ENCODE measurements at places on chromosomes 13 and 19.

DNA sequence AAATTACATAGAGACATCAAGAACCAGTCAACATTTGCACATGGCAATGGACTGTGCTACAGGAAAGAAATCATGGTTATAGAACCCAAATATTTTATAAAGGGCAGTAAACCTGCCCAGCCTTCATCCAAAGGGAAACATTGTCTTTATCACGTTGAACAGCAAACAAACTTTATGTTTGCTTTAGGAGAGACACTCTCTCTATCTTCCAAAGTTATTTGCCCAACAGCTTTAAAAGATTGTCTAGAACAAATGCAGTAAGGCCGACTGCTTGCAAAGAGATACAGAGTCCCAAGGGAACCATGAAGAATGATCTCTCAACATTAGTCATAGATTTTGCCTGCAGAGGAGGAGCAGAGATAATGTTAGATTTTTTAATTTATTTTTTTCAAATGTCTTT lies 1323.5 kb upstream of the SLC10A2 start:
- no peak for DNase-seq

GRCh38 chr19:48815870-48816501 lies 5.2 kb upstream of the BCAT2 start:
- DNase-seq: no peak

- no peak for DNase-seq
Measured at GRCh38 chr13:21719463-21719862, 48.6 kb downstream of the FGF9 start.

DNA sequence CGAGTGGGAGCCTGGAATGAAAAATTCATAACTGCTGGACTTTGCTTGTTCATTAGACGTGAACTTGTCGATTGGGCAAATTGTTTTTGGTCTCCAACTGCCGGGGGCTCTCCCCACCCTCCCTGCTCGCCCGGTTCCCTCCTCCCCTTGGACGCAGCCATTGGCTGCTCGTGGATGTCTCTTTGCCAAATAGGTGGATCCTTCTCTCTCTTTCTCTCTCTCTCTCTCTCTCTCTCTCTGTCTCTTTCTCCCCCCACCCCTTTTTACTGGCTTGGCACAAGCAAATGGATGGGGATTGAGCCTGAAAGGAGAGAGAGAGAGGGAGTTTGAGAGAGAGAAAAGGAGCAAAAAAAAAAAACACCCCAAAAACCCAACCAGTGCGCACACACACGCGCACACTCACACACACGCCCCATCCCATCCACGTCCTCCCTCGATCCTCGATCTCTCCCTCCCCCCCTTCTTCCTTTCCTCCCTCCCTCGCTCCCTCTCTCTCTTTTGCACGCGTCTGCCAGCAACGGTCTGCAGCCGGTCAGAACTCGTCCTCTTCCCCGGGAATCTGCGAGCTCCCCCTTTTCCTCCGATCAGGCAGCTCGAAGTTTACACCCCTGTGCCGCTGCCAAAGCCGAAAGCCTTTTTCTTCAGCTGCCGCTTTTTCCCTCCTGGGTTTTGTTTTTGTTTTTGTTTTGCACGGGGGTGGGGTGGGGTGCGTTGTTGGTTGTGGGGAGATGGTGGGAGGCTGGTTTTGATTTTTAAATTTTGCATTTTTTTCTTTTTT lies 27.8 kb downstream of the NFIX start:
- no peak for DNase-seq

GRCh38 chr13:51342706-51343105 lies 3.2 kb downstream of the SERPINE3 start:
- DNase-seq: no peak

DNA sequence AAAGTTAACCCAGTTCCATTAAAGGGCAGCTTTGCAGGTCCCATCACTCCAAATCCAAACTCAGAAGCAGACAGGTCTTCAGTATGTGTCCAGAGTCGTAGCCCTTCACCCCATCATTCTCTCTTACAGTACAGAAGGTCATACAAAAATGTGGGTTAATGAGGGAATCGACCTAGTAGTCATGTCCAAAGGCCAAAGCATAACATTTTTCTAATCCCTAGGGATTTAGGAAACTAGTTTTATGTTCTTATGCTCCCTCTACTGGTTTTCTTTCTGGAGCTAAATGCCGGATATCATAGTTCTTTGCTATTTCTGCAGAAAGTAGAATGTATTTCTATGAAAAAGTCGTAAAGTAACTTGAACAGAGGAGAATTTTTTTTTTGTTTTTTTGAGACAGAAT lies 72.2 kb downstream of the DHRS12 start:
- no peak for DNase-seq

- DNase-seq: no peak
Measured at GRCh38 chr19:374886-375235, 30.3 kb upstream of the MIER2 start.

DNA sequence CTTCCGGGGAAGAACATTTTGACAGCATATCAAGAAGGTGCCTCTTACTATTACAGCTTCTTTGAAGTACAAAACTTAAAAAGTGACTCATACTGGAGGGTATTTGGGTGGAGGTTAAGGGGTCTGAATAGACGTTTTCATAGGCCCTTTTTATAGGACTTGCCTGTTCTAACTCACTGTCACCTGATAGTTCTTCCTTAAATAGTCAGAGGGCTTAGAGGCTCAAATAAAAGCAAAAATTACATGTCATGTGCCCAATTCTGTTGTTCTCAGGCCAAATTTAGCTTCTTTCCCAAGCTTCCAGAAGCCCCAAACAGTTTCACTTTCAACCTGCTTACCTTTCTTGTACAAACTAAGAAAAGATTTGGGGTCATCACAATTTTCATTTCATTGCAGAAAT lies 16.1 kb upstream of the SLC46A3 start:
- DNase-seq: no peak

DNA sequence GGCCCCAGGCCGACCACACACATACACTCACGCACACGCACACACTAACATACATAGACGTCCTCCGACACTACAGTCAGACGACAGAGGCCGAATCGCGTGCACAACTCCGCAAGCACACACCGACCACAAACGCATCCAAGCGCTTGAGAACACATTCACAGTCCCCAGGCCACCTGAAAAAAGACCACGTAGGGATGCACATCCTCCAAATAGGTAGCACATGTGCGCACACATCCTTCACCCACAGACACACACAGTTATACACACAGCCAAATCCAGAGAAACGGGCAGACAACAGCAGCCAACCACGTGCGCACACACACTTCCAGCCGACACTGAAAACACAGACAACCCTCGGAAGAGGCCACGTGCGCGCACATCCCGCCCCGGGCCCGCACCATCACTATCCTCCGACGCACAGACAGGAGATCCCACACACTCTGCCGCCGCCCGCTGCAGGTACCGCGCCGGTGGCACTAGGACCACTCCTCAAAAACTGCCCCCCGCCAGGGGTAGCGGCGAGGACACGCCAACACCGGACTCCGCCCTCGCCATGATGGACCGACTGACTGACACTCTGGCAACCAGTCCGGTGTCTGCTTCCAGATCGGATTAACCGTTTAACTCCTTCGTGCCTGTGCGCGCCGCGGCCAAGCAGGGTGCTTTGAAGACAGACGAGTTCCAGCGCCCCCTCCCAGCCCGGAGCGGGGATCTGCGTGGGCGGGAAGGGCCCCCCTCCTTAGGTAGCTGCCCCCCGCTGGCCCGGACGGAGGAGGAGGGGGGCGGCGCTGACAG lies 493 bp upstream of the PDE4A start:
- DNase-seq: peak; percentile 48

GRCh38 chr13:32748305-32748704 lies 162.1 kb downstream of the PDS5B start:
- DNase-seq: no peak

DNA sequence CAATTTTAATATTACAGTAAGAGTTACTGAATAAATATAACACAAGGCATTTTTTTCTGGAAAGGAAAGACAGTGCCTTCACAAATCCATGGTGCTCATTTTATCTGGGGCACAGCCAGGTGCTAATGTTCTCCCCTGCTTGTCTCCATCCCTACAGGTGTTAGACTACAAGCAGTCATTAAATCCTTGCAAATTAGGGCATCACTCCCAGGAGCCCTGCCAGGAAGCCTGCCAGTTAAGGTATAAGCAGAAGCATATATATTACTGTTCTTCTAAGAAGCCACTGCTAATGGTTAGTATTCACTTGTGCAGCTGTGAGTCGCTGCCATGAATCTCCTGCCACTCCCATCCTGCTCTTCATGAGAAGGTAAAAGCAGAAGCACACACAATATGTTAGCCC lies 149.7 kb downstream of the OXGR1 start:
- DNase-seq: no peak

GRCh38 chr19:5963855-5964254 lies 14.1 kb downstream of the RANBP3 start:
- no peak for DNase-seq

DNA sequence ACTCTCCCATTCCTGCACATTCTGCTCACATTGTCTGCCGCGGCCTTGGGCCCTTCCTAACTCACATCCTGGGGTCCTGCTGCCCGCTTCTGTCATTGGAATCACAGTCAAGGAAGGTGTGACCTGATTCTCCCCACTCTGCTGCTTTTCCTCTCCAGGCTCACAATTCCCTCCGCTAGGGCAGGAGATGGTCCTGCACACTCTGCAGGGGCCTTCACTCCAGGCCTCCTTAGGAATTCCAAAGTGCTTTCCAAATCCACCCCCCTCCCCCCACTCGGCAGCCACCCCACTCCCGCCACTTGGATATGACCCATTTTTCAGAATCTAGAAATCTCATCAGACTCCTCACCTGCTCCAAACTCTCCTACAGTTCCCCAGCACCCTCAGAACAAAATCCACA lies 3.1 kb upstream of the SLC5A5 start:
- DNase-seq: no peak

GRCh38 chr13:112106478-112107141 lies 39.7 kb downstream of the SOX1 start:
- DNase-seq: no peak

- no peak for DNase-seq
Measured at GRCh38 chr19:5017235-5017634, 48.3 kb downstream of the KDM4B start.

DNA sequence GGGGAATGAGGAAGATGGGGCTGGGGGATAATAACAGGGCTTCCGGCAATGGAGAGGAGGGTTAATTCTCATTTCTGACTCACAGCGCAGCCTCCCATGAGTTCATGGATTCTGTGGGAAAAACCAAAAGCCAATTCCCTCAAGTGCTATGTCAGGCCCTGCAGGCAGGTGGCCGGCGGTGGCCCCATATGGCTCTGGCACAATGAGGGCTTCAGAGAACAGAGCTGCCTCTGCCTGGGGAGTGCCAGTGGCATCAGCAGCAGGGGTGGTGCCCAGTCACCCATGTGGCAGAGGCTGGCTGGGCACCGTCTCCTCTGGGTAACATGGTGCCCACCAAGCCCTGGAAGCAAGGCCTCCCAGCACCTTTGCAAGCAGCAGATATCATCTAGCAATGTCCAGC lies 69.1 kb downstream of the ALOX5AP start:
- DNase-seq: no peak

GRCh38 chr19:16645140-16645539 lies 14.8 kb downstream of the SMIM7 start:
- DNase-seq: no peak

DNA sequence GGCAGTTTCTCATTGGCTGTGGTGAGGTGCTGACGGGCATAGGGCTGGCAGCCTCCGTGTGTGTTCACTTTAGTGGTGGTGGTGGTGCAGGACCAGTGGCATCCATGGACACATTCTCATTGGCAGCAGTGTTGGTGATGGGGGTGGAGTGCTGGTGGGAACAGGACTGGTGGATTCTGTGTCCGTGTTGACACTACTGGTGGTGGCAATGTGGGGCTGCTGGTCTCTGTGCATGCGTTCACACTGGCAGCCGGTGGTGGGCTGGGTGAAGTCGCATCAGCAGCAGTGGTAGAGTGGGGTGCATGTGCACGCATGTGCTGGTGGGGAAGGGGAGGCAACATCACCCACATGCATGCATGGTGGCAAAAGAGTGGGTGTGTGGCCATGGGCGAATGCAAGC lies 1471.4 kb upstream of the PCDH20 start:
- DNase-seq: no peak

- no peak for DNase-seq
Measured at GRCh38 chr13:45995245-45995644, 57.3 kb downstream of the ZC3H13 start.

- DNase-seq: no peak
Measured at GRCh38 chr13:32887617-32888016, 128.6 kb upstream of the KL start.

- no peak for DNase-seq
Measured at GRCh38 chr13:113905942-113906341, 42.1 kb upstream of the GAS6 start.

GRCh38 chr19:48110350-48110966 lies at the start of gene PLA2G4C:
TSS of gene PLA2G4C (minus strand) at chr19:48110817. CDS start at chr19:48106529, 4,288 bp downstream.
- peak; percentile 89 for DNase-seq

DNA sequence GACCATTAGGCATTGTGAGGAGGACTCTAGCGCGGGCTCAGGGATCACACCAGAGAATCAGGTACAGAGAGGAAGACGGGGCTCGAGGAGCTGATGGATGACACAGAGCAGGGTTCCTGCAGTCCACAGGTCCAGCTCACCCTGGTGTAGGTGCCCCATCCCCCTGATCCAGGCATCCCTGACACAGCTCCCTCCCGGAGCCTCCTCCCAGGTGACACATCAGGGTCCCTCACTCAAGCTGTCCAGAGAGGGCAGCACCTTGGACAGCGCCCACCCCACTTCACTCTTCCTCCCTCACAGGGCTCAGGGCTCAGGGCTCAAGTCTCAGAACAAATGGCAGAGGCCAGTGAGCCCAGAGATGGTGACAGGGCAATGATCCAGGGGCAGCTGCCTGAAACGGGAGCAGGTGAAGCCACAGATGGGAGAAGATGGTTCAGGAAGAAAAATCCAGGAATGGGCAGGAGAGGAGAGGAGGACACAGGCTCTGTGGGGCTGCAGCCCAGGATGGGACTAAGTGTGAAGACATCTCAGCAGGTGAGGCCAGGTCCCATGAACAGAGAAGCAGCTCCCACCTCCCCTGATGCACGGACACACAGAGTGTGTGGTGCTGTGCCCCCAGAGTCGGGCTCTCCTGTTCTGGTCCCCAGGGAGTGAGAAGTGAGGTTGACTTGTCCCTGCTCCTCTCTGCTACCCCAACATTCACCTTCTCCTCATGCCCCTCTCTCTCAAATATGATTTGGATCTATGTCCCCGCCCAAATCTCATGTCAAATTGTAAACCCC lies 2.8 kb upstream of the CEACAM5 start:
- DNase-seq: no peak

DNA sequence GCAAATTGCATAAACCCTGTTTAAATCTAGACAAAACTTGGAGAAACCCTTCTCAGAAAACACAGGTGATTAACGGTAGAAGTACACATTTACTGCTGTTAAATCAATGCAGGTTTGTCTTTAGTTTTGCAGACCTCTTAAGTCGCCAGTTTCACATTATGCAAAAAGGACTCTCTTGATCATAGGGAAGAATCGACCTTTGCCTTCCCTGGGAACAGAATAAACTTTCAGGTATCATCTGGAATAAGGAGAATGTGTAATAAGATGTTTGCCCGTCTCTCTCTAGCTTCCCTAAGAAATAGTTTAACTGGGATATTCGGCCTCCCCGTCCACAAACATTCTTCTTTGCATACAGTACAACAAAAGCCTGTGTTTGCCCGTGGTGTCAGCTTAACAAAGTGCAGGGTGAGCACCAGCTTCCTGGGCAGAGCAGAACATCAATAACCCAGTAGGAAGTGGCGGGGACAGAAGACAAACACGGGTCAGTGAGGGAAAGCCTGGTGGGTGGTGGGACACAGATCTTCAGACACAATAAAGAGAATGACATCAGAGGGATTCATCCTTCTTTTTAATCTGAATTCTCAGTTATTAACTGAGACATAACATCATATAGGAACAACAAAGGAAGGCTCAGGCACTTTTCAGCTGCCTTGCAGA lies 1077.7 kb upstream of the SLC10A2 start:
- DNase-seq: peak; percentile 99

Measured in SHP77 (cell line).